A172 (cell line): ENCODE measurements at places on chromosomes 2 and 18.

DNA sequence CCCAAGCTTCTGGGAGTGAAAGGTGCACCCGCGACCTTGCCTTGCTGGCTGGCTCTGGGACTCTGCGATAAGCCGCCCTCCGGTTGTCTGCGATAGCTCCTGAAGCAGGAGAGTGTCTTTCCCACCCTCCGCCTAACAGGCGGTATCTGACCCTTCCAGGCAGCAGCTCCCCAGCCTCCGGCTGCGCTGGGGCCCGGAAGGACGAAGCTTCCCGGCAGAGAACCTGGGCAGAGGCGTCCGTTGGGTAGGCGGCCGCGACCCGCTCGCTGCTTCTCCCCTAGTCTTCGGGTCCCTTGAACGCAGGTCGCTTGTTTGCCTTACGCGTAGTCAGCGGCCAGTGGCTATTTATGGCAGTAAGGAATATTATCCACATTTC lies 446 bp upstream of the RHBDD1 start:
- DNase-seq: no peak

DNA sequence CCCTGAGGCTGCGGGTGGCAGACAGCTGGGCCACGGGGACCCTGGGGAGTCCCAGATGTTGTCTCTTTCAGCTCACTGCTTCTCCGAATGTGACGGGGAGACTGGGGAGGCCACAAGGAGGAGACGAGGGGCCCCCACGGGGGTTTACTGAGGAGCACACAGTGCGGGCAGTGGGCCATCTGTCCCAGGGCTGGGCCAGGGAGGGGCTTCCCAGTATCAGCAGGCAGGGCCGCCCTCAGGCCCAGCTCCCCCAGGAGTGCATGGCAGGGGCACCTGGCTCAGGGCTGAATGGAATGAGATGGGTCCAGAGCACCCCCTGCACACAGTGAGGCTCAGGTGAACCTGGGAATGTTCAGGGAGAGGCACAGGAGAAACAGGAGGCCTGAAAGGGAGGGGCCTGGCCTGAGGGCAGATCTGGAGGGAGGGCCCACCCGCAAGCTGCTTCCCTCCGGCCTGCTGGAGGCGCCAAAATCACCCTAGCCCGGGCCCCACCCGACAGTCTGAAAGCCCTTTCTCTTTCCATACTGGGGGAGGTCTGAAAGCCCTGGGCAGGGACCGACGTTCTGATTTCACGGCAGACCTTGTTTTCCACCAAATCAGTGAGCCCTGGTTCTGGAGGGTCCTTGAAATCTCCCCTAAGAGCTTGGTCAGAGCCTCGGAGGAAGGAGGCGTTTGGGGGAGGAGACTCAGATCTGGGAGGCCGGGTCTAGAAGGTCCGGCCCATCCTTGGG lies 35.5 kb upstream of the PTMA start:
- peak; percentile 88 for DNase-seq

- no peak for DNase-seq
Measured at GRCh38 chr2:52536929-52537460, 1230.6 kb upstream of the CHAC2 start.

- no peak for DNase-seq
Measured at GRCh38 chr18:77754475-77755044, 504.9 kb downstream of the GALR1 start.

GRCh38 chr2:181330286-181330685 lies 126.9 kb upstream of the ITGA4 start:
- DNase-seq: no peak

DNA sequence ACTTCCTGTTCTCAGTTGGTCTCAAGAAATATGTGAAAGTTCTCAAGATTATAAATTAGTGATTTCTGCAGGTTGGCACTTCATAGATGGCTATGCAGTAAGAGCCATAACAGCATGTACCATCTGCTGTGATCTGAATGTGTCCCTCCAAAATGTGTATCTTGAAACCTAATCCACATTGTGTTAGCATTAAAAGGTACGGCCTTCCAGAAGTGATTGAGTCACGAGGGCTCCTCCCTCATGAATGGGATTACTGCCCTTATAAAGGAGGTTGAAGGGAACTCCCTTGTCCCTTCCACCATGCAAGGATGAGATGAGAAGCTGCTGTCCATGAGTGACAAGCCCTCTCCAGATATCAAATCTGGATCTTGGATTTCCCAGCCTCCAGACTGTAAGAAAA lies 45.0 kb downstream of the METTL4 start:
- no peak for DNase-seq

GRCh38 chr2:194567661-194568017 lies 1089.4 kb upstream of the SLC39A10 start:
- DNase-seq: no peak

DNA sequence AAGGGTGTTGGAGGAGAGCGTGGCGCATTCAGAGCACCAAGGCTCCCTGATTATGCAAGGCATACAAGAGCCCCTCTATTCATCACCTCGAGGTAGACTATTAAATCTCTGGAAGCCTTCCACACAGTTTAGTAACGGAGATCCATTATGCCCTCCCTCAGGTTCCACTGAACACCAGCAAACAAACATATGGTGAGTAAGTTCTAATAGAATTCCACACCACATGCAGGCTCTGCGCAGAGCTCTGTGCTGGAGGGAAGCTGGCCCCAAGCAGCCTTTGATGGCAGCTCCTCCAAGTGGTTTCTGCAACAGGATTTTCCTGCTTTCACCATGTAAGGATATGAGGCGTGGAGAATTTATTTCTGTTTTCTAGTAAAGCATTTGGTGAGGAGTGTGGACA lies 238.6 kb downstream of the C1D start:
- peak; percentile 53 for DNase-seq

- no peak for DNase-seq
Measured at GRCh38 chr2:204477358-204477950, 67.8 kb upstream of the PARD3B start.

DNA sequence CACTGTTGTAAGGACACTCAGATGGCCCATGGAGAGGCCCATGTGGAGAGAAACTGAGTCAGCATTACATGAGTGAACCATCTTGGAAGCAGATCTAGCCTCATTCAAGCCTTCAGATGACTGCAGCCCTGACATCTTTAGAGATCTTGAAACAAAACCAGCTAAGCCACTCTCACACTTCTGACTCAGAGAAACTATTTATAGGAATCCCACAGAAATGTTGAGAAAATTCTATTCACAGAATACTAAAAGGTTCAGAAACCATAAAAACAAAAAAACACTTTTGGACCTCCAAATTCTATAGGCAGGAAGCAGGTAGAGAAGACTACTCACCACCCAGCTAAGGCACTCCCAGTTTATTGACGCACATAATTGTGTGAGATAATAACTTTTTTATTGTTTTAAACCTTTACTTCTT lies 8.7 kb downstream of the TMEM169 start:
- no peak for DNase-seq

GRCh38 chr2:108128249-108128648 lies 111.5 kb upstream of the SULT1C3 start:
- DNase-seq: no peak

DNA sequence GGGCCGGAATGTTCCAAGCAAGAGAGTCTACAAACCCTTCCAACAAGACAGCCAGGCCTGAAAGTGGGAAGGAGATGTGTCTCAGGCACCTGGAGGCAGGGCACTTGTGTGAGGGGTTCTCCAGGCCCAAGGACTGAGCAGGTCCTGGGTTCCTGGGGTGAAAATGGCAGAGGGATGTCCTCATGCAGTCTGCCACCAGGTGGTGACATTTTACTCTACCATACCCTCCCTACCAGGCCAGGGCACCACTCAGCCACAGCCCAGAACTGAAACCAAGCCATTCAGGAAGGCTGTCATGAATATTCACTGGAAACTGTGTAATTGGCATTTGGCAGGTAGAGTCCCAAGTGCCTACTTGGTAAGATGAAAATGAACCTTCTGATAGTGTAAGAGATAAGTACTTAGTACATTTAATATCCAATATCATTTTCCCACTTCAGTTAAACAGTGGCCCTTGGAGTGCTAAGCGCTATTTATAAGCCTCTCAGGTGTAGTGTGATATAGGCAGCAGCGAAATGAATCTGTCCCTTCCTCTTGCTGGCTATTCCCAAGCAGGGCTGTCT lies 185.1 kb downstream of the MYO5B start:
- DNase-seq: peak; percentile 24
